ENCODE measurements at places on chromosomes 3 and 15.
A peak's percentile ranks its signal among the peaks of the same experiment; 100 is the strongest.

- DNase-seq = no peak
These were observed 1.1 kb upstream of the OR4F15 start for GRCh38 chr15:101810876-101811275.

GRCh38 chr15:94098921-94099573, 132.3 kb upstream of the MCTP2 start:
- no peak for DNase-seq

- DNase-seq = no peak
These were observed 24.0 kb upstream of the ARNT2 start for GRCh38 chr15:80380154-80380553.

- DNase-seq = no peak
These were observed 73.1 kb upstream of the SPATA12 start for GRCh38 chr3:56987238-56987895.

- DNase-seq = no peak
These were observed 10.6 kb upstream of the PCSK6 start for GRCh38 chr15:101499863-101500713.

DNA sequence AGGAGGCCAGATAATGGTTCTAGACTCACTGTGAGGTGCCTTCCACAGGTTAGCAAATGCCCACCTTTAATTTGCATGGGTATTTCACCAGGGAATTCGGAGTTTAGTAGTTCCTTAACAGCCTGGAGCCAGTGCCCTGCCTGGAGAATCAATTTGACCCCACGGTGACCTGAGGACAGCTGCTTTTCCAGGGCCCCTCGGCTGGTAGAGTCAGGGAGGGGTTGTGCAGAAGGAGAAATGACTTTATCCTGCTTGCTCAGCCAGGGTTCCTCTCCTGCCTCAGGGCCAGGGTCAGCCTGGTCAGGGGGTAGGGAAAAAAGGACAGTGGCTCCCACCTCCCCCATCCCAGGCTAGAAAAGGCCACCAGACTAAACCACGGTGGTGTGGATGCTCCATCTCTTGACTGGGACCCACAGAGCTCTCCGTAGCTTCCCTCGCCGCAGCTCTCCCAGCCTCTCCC, 12.0 kb downstream of the DLL4 start:
- DNase-seq = no peak

- peak; percentile 21 for DNase-seq
These were observed 67.7 kb downstream of the SLC30A4 start for GRCh38 chr15:45454814-45455213.

- DNase-seq = no peak
These were observed 15.6 kb upstream of the FAM98B start for GRCh38 chr15:38438031-38438986.

- no peak for DNase-seq
These were observed 379.7 kb upstream of the PROK2 start for GRCh38 chr3:72164635-72164978.

GRCh38 chr3:62135741-62136140, 237.6 kb downstream of the FEZF2 start:
- DNase-seq = no peak

DNA sequence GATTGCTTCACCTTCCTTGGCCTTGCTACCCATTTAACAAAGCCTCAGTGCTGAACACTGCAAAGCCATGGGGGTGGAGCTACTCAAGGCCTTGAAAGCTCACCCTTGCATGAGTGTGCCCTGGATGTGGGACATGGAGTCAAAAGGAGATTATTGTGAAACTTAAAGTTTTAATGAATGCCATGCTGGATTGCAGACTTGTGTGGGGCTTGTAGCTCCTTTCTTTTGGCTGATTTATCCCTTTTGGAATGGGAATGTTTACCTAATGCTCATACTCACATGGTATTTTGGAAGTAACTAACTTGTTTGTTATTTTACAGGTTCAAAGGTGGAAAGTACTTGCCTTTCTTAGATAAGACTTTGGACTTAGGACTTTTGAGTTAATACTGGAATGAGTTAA, 538.5 kb upstream of the NECTIN3 start:
- DNase-seq = no peak

- no peak for DNase-seq
These were observed 18.9 kb upstream of the RPL29 start for GRCh38 chr3:52014613-52015012.

- DNase-seq = no peak
These were observed 343.9 kb upstream of the TPM1 start for GRCh38 chr15:62698646-62699045.

DNA sequence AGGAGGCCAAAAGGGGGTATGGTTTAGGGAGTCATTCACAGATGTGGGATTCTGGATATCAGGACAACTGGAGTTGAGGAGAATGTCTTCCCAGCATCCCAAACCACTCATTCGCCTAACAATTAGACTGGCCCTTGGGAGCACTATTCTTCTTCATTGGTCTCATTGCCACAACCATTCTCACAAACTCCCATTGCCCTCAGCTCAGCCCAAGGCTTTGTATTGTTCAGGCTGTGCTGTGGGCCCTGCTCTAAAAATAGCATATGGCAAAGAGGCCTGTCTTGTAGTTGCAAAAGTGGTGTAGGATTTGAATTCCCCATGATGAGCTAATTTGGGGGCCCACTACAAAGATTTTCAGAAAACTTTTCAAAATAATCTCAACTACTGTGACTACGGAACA, 6.3 kb upstream of the ADAMTS9 start:
- no peak for DNase-seq

GRCh38 chr3:190533511-190534281, 19.8 kb downstream of the IL1RAP start:
- no peak for DNase-seq

- DNase-seq = no peak
These were observed 2.6 kb downstream of the SMAD3 start for GRCh38 chr15:67067930-67068551.

DNA sequence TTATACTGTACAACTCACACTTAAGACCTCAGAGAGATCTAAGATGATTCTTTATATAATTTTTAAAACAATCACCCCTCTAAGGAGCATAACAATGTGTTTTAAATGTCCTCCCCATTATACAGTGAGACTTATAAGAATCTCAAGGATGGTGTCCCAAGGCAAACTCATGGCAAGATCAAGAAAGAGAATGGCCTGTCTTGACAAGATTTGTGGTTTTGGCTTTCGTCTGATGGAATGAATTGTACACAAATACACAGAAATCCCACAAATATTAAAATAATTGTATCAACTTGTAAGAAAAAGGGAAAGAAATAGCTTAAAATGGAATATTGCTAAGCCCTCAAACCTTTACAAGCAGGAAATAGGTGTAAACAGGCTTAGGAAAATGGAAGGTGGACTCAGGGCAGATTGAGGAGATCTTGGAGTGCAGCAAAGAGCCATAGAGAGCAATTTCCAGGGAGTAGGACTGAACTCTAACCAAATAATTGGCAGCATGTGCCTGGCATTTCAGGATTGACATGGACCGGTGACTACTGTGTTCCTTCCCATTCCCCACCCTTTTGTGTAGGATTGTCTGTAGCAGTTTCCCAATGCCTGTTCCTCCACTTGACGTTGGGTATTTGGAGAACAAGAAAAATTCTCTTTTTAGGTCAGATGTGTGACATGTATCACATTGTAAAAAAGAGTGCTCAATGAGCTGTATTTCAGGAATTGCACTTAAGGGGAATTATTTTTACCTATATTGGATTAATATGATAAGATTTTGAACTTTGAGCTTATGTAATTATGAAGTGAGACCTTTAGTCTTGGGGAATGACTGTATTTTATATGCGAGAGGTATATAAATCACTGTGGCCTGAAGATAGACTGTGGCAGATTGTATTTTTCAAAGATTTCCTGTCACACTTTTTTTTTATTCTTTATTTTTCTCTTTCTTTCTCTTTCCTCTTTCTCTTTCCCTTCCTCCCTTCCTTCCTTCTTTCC, 317.8 kb upstream of the SLITRK3 start:
- no peak for DNase-seq

DNA sequence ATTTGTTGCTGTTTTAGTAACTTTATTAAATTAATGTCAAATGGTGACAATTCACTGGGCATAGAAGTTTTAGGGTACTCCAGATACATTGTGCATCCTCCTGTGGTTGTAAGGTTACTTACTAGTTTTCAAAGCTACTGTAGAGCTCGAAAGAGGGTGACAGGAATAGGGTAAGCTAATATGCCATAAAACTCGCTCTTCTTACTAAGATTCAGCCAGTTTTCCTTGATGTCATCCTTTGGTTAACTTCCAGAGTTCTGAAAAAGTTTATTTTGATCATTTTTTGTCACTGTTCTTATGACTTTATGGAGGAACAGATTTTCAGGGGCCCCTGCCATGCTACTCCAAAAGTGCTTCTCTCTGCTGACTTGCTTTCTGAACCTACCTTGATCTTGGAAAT, 334.8 kb downstream of the PLCL2 start:
- DNase-seq = no peak

GRCh38 chr3:176293276-176293675, 904.0 kb downstream of the TBL1XR1 start:
- no peak for DNase-seq

DNA sequence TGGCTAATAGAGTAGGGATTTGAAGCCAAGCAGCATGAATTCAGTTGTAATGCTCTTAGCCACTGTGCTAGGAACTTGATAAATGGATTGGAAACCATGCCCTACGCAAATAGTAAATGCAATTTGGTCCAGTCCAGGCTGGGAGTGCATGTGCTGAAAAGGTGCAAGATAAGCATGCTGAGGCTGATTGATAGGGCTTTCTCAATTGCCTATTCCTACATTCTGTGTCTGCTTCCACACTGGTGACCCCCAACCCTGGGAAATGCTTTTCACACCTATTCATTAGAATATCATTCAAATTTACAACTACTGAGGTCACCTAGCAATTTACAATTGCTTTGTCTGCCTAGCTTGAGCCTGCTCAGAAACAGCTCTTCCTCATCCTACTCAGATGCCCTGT, 84.7 kb upstream of the SLC25A36 start:
- no peak for DNase-seq

GRCh38 chr15:44101944-44102343, 93.1 kb downstream of the FRMD5 start:
- DNase-seq = no peak

DNA sequence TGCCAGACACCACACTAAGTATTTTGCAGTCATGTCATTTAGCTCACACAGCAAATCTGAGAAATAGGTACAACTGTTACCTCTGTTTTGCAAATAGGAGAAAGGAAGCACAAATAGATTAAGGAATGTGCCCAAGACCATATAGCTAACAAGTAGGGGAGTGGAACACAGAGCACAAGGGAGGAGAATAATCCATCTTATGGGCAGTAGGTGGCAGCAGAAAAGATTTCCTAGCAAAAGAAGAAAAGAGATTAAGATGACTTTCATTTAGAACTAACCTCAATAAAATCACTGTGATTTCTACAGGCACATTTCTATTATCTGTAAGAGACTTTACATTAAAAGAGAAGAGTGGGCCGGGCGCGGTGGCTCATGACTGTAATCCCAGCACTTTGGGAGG, 49.1 kb downstream of the NR1I2 start:
- no peak for DNase-seq

GRCh38 chr3:139288266-139288821, 55.5 kb upstream of the MRPS22 start:
- DNase-seq = no peak

GRCh38 chr15:40900256-40901052, 6.2 kb downstream of the VPS18 start:
- no peak for DNase-seq

DNA sequence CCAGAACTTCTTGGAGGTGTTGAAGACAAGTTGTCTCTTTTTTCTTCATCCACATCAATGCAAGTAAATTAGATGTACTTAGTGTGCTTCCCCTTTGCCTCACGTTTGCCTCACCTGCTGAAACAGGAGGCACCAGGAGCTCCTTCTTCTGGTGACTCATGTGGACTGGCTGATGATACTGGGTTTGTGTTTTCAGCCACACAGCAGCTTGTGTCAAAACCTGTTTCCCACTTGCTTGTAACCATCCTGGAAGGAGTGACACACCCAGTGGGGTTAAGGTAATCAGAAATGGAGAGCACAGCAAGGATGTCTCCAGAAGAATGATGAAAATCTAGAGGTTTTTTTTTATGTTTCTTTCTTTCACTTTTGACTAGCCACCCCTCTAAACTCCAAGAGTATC, 143.3 kb upstream of the RBMS3 start:
- no peak for DNase-seq

DNA sequence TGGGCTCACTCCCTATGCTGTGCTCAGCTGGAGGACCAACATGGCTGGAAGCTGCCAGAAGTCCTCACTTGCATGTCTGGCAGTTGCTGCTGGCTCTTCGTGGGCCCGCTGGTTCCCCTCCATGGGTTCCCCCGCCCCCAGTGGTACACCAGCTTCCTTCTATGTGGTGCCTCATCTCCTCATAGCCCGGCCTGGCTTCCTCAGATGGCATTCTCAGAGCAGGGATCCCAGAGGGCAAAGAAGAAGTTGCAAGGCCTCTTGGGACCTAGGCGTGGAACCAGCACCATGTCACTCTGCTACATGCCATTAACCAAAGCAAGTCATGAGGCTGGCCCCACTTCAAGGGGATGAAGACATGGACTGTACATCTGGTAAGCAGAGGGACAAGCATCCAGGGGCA, 2.9 kb upstream of the CFAP92 start:
- DNase-seq = no peak

DNA sequence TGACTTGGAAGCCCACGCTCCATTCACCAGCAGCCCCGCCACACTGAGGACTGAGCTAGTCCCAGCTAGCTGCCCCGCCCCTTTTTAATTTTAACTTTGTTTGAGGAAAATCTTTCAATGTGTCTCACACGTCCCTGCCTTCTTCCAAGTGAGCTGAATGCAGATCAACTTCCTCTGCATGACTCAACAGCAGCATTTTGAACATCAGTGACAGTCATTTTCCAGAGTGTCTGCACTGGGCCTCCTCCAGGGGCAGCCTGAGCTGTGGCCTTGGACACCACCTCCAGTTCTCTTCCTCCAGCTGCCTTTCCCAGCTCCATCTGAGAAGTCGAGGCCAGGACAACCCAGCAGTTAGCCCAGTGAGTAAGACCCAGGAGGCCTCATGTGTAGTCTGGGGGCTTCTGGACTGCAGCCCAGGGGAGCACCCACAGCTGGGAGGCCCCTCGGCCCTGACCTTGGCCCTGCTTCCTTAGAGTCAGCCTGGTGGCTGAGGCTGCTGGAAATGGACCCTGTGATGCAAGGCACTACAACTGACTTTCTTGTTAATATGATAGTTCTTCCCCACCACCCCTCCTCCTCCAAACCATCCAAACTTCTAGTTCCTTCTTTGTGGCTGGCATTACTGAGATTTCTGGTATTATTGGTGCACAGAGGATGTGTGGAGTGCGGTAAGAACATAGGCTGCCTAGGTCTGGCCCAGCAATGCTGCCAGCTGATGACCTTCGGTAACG, 21.4 kb upstream of the ESYT3 start:
- DNase-seq = no peak

GRCh38 chr15:46644501-46645481, 1010.0 kb downstream of the SQOR start:
- DNase-seq = no peak

GRCh38 chr3:136658946-136659682, 93.1 kb downstream of the STAG1 start:
- DNase-seq = no peak

Data from activated naive CD4-positive, alpha-beta T cell (primary cell).